ENCODE measurements at places on chromosomes 1 and 21. TPM values are rescaled to one million over a fixed set of nuclear protein-coding genes. Genes with fewer than 3 reads are reported as not detected.

DNA sequence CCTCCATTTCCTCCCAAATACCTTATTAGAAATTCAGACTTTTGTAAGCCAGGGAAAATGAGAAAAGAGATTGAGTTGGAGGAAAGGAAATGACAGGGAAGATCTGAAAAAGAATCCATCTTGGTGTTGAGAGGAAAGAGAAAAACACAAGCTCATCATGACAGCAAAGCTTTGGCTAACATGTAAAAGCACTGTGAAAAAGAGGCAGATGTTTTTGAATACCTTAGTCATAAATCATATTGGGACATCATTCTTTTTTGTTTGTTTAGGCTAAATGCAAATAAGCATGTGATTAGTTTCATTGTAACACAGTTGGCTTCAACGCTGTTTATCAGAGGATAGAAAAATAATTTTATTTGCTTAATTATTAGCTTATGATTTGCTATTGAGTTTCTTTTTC, 64.6 kb downstream of the LHX8 start:
- DNase-seq: no peak

- peak; percentile 90 for DNase-seq
These were observed 130.8 kb downstream of the PRDM2 start for GRCh38 chr1:13830616-13831280.

DNA sequence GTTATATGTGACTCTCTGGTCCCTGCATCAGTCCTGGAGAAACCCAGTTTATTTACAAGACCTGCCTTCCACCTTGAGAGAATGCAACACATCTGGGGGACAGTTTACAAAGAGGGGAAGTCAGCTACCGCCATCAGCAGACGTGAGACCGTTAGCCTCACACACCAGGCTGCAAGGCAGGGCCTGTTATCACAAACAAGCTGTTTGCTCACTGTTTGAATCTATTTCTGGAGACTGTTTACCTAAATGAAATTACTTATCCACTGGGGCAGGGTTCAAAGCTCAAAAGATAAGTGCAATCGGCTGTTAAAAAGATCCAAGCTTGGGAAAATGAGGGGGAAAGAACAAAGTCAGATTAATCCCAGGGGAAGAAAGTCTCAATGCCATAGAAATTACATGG, 134.4 kb downstream of the ZNF281 start:
- DNase-seq: no peak

DNA sequence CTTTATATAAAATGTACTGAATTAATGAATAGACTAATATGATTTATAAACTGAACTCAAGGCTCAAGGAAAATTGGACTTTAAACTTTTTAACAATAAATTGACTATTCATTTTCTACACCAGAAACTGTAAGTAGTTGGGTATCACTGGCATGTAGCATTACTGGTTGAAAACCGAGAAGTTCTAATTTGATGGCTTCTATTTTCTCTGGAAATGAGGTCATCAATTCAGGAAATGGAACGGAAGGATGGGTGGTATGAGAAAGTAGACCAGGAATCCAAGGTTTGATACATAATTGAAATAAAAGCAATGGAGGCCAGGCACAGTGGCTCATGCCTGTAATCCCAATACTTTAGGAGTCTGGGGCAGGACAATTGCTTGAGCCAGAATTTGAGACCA, 50.4 kb downstream of the RERE start:
- no peak for DNase-seq

DNA sequence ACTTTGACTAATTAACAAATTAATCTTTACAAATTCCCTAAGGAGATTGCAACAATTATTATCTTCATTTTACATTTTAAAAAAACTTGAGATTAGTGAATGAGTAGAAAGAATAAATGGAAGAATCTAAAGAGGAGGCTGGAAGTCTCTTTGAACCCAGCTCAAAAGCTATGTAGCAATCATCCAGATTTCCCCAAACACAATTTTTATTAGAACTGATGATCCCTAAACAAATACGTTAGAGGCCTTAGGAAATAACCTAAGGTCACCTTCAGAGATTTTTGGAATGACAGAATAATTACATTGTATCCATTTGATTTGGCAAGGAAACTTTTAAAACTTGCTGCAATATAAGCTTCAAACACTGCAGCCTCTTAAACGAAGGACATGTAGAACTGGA, 242.4 kb upstream of the LYPLAL1 start:
- DNase-seq: no peak

DNA sequence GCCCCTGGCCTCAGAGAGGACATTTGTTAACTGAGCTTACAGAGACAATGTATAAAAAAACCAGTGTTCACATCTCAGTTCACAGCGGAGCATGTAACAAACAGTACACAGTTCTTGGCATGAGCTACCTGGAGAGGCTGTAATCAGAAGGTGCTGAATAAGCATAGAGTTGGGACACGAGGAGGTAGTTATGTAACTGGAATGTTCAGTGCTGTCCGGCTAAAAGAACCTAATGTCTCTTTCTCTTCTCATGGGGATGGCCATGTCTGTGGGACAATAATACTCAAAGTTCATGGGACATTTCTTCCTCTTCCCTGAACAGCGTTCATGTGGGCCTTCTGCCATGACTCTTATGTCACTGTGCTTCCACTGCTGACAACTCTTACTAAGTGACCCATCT, 17.2 kb upstream of the STX12 start:
- no peak for DNase-seq

- no peak for DNase-seq
These were observed 177.9 kb downstream of the CDC42BPA start for GRCh38 chr1:227140376-227140775.

GRCh38 chr21:41745026-41745820, 21.6 kb downstream of the RIPK4 start:
- no peak for DNase-seq

DNA sequence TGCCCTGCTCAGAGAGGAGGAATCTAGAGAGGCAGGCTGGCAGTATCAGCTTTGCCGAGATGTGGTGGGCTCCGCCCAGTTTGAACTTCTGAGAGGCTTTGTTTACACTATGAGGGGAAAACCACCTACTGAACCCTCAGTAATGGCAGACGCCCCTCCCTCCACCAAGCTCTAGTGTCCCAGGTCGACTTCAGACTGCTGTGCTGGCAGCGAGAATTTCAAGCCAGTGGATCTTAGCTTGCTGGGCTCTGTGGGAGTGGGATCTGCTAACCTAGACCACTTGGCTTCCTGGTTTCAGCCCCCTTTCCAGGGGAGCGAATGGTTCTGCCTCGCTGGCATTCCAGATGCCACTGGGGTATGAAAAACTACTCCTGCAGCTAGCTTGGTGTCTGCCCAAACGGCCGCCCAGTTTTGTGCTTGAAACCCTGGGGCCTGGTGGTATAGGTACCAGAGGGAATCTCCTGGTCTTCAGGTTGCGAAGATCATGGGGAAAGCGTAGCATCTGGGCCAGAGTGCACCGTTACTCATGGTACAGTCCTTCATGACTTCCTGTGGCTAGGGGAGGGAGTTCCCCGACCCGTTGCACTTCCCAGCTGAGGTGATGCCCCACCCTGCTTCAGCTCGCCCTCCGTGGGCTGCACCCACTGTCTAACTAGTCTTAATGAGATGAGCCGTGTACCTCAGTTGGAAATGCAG, 43.6 kb downstream of the C21orf91 start:
- no peak for DNase-seq

DNA sequence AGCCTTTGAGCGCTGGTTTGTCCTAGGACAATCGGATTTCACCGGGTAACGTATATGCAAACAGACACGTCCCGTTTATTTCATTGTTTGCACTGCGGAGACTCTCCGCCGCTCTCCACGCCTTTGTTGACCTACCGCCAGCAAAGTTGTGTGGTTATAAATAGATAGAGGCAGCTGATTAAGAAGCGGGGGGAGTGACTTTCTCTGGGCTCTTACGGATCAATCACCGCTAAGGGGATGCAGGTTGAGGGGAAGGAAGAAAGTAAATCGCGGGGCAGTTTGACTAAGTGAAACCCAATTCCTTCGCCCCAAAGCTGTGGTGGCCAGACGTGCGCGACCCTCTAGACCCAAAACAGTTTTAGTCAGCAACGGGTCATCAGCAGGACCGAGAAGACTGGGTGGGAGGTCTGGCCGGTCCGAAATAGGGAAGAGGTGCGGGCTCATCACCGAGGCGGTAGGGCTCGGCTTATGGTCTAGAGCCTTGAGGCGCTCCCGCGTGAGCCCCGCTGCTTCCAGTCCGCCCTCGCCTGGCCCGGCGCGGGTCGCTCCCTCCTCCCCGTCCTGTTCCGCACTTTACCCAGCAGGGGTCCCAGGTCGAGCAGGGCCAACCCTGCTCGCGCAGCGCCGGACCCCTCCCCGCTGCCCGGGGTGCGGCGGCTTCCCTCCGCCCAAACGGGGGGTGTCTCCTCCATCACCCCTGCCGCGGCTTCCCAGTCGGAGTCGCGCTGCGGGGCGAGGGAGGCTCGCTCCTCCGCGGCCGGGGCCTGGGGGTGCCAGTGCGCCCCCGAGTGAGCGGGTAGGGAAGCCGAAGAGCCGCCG, 120.8 kb upstream of the RRP15 start:
- DNase-seq: peak; percentile 33

DNA sequence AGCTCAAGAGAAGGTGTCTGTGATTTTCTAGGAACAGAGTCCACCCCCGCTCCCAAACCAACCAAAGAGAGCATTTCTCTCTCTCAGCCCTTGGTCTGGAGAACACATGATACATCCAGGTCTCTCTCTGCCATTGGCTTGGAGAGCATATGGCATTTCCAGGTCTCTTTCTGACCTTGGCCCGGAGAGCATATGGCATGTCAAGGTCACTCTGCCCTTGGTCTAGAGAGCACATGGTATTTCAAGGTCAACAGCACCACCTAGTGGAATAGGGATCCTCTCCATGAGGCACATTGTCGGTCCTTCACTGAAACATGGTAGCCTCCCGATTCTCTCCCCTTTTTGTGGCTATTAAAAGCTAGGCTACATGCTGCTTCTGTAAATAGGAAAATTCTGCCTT, 437.7 kb upstream of the OLFM3 start:
- no peak for DNase-seq

Gene LRRC53
- total RNA-seq: not detected

Gene SLC26A9
- total RNA-seq: 9.3 TPM

Gene NUF2
- total RNA-seq: 0.57 TPM

Gene UBASH3A
- 0.23 TPM for total RNA-seq

Gene S100A2
- total RNA-seq: 0.97 TPM

Data from right cardiac atrium (tissue), 5 donors.